DMS 273 treated with DMSO at 0.1 percent for 48 hours (cell line): ENCODE measurements at places on chromosomes 11 and 22.

GRCh38 chr11:92941676-92942571 is 27.5 kb upstream of the MTNR1B start:
- no peak for DNase-seq

DNA sequence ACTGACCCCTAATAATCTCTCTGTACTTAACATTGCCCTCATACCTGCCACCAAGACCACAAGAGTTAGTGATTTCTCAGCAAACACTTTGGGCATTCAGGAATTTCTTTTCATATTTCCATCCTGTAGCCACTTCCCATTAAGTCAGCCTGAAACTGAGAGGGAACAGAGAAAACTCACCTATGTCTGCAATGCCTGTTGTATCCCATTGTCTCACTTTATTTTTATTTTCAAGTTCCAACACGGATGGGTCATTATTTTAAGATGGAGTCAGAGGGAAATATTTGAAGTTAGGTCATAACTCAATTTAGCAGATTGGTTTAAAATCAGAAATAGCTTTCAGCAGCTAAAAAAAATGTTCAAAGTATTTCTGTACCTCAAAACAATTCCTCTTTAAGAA is 937.8 kb upstream of the CHORDC1 start:
- DNase-seq = no peak

GRCh38 chr22:23804781-23805291 is 18.1 kb downstream of the SMARCB1 start:
- no peak for DNase-seq

GRCh38 chr11:121890946-121891515 is 225.0 kb downstream of the BLID start:
- DNase-seq = no peak

GRCh38 chr11:101442171-101442570 is 141.6 kb downstream of the TRPC6 start:
- DNase-seq = no peak
